Head of caudate nucleus (tissue), 42 donors: ENCODE measurements at places on chromosomes 11 and 22.

DNA sequence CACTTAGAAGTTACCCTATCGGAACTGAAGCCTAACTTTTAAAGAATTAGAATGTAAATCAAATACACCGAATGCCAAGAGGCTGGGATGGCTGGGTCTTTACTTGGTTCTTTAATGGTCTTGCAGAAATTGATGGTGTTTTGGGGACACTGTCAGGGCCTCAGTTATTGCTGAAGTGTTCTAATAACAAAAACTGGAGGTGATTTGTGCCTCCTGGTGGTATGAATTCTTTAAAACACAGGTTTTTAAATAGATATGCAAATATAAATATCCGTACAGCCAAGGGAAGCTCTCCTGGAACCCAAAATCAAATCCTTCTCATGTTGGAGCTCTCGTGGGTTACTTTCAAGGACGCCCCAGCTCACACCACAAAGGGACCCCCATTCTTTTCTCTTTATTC lies 19.3 kb upstream of the TMPRSS5 start:
- no peak for DNase-seq

- DNase-seq: no peak
These were observed 49.1 kb downstream of the COMMD9 start for GRCh38 chr11:36240173-36240572.

DNA sequence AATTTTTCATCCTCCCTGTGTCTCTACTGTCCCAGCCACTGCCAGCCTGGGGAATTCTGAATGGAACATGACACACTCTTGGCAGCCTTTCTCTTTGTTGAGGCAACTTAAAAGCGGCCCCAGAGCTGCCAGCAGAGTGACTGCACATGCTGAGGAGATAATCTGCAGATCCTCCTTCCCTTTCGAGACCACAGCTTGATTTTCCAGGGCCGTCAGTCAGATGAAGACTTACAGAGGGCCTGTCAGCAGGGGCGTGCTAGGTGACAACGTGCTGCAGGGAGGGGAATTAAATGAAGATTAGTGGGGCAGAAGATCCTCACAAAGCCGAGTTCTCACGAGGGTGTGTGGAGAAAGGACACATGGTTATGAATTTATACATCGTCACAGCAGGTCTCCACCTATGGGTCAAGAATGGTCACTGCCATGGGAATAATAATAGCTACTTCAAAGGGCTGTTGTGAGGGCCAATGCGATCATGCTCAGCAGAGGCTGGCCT lies 193.5 kb upstream of the PITPNB start:
- no peak for DNase-seq

DNA sequence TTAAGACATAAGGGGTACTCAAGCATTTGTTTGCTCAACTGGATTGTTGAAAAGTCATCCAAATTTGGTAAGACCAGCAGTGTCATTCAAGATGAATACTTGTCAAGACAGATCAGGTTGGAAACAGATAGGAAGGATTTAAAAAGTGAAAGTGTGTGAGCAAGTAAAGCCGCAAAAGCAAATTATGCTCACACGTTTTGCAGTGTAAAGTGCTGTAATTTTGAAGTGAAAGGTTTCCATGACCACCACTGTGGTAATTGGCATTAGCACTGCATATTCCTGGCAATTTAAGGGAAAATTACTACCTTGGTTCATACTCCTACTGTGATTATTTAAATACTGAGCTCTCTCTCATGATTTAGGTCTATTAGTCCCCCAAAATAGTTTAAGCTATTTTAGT lies 704.1 kb upstream of the CCDC179 start:
- no peak for DNase-seq

GRCh38 chr22:48811885-48812284 lies 1015.8 kb downstream of the BRD1 start:
- DNase-seq: no peak

- DNase-seq: no peak
These were observed 868.5 kb downstream of the TBC1D22A start for GRCh38 chr22:47630741-47631534.

- DNase-seq: no peak
These were observed 21.3 kb upstream of the NUP50 start for GRCh38 chr22:45142376-45142775.

GRCh38 chr11:62909107-62909894 lies 11.9 kb downstream of the CHRM1 start:
- DNase-seq: no peak

DNA sequence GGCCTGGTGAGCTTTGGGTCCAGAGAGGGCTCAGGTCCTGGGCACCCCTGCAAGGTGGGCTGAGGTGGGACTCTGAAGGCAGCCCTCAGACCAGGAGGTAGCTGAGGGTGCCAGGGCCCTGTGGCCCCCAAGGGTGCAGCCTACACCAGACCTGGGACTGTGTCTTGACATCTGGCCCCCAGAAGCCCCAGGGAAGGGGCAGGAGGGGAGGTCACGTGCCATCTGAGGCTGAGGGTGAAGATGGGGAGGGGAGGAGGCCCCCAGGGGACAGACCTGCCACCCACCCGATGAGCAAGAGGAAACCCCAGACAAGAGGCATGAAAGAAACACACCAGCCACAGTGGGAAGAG lies 520.2 kb downstream of the BRD1 start:
- DNase-seq: no peak

- no peak for DNase-seq
These were observed 121.2 kb downstream of the ZNF280B start for GRCh38 chr22:22387386-22387736.

- DNase-seq: no peak
These were observed 16.5 kb upstream of the TPBGL start for GRCh38 chr11:75223954-75224643.

GRCh38 chr11:32894149-32894827 lies 1.7 kb downstream of the QSER1 start:
- DNase-seq: peak; percentile 63

DNA sequence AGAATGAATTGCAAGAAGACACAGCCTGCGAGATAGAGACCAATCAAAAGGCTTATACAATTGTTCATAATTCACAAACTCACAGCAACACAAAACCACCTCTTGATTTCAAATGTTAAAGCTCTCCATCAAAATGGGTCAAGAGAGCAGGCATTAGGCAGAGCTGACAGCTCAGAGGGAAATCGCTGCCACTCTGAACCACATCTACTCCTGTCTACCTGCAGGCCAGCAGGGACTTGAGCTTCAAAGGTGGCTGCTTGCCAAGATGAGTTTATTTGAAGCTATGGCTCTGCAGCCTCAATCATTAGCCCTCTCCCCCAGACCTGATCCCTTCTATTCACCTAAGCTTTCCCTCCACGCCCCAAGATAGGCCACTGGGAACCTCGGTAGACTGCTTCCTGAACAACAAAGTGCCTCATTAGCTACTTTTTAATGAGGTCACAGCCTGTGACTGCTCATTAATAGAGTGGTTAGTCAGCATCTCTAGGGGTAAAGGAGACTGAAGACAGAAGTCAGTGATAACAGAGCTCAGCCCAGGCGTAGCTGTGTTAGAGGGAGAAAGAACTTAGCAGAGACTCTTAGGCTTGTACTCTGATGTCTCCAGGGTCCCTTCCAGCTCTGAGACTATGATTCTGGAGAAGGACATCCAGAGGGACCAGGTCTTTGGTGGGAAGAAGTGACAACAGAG lies 21.2 kb upstream of the OR10A5 start:
- no peak for DNase-seq

DNA sequence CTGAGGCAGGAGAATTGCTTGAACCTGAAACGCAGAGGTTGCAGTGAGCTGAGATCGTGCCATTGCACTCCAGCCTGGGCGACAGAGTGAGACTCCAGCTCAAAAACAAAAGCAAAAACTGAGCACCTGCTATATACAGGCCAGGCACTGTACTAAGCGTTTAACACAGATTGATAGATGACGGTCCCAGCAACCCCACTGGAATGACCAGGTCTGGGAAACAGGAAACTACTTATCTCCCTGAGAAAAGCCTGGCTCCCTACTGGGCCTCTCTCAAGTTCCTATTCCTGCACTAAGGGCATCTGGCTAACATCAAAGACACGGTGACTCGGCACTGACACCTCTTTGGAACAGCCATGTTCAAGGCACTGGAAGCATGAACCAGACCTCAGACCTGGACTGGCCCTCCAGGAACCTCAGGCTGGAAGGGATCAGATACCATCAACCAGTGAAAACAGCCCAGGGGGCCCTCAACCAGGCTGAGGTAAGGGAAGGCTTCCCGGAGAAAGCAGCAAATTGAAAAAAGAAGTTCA lies 16.6 kb downstream of the ARAP1 start:
- no peak for DNase-seq

- no peak for DNase-seq
These were observed 10.2 kb downstream of the ROBO3 start for GRCh38 chr11:124875401-124875800.

GRCh38 chr11:80155412-80156017 lies 714.7 kb upstream of the TENM4 start:
- no peak for DNase-seq

GRCh38 chr11:79332017-79332416 lies 108.8 kb downstream of the TENM4 start:
- no peak for DNase-seq

DNA sequence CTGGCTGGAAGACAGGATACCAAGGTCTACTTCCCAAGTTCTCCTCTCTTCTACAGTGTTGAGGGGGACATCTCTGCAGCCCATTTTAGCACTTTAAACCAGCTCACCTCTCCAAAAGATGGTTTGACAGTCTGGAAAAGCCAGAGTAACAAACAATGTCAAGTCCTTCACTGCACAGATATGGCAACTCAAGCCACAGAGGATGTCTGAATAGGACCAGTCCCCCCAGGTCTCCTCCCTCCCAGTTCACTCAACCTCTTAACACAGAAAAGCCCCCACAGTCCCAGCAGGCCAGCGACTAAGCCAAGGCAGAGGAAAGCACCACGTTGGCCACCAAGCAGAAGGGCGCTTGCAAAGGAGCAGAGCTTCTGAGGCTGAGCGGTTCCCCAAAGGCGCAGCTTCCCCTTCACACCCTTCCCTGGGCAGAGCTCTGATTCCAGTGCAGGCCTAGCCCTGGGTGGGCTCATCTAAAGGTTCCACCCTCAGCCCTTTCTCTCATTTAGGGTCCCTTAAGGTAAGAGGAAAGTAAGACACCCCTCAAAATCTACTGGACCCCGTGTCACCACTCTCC lies 62.7 kb downstream of the PAK1 start:
- DNase-seq: peak; percentile 12

- DNase-seq: no peak
These were observed 37.7 kb downstream of the RTN3 start for GRCh38 chr11:63719001-63719400.

DNA sequence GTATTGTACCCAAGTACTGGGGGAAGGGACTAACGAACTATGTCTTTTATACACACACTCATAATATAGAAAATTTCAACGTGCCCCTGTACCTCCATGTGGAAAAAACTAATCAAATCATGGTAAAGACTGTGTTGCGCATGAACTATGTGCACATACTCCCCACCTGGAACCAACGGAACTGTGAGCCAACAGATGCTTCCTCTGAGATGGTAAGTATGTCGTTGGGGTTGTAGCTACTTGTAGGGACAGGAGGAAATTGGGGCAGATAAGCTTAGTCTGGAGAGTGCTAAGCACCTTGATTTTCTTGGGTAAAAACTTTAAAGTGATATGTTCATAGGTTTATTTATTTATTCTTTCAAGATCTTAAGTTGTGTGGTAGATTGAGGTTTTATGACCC lies 40.1 kb downstream of the GLYAT start:
- DNase-seq: no peak

DNA sequence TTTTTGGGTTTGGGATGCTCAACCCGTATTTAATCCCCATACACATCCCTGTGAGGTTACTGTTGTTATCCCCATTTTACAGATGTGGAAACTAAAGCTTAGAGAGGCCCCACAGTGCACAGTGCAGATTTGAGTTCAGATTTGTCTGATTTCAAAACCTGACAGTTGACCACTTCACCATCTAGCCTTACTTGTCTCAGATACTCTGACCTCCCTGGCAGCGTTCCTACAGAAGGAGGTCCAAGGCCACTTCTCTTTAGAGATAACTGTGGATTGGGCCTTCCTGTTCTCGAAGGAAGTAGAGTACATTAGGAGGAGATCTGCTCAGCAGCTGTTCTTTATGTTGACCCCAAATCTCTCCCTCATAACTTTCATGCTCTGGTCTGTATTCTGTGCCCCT lies 46.7 kb upstream of the CTTN start:
- DNase-seq: no peak

GRCh38 chr11:35911013-35911412 lies 32.8 kb upstream of the LDLRAD3 start:
- DNase-seq: no peak

- DNase-seq: no peak
These were observed 61.3 kb upstream of the CHORDC1 start for GRCh38 chr11:90284171-90284570.

DNA sequence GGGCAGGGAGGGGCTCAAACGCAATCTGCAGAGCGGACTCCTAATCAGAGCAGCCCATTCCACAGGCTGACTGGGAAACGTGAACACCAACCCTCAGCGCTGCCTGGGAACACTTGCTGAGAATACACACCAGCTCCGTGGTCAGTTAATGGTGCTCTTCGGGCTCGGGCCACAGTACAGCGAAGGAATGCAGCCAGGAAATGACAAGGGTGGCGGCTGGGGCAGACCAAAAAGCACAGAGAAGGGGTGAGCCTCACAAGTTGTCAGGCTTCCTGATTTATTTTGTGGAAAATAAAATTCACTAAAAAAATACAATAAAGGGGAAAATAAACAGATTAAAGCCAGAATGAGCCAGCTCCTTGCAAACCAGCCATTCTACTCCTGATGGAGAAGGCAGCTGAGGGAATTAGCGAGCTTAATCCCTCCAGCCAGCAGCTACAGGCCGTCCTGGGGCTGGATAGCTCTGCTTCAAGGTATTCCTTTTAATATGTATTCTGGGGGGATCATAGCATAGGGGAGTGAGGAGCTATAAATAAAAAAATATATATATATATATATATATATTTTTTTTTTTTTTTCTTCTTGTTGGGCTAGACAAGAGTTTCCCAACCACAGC lies 165.5 kb upstream of the NTM start:
- no peak for DNase-seq

- DNase-seq: no peak
These were observed 32.8 kb downstream of the MYEOV start for GRCh38 chr11:69326622-69327219.

DNA sequence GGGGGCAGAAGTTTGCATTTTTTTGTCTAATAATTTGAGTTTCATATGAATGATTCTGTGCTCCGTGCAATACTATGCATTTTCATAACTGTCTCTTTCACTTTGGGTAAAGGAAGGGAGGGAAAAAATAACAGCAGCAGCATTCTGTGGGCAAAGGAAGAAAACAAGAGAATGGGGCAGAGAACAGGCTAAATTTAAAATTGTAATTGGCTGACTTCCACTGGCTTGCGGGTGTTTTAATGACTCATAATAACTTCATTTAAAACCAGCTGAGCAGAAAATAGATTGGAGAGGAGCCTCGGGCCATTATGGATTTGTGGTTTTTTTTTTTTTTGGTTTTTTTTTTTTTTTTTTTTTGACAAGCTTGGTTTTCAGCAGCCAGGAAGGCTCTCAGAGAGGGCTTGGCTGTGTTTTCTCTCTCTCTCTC lies 107.4 kb downstream of the ZBTB16 start:
- no peak for DNase-seq

DNA sequence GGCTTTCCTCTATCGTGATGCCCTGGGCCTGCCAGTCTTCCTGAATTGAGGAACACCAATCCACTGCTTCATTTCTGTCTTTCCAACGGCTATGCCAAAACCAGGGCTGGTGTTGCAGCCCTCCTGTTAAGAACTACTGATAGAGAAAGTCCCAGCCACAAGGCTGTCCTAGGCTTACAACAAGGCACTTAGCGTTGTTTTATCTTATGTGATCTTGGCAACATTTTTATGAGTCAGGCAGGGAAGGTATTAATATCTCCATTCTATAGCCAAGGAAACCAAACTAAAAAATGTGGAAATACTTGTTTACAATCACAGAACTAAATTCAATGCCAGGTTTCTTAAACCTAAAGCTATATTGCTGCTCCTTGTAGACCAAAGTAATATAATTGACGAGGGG lies 89.9 kb upstream of the AMOTL1 start:
- DNase-seq: no peak
